ENCODE measurements at places on chromosomes 3 and 15.
A peak's percentile ranks its signal among the peaks of the same experiment; 100 is the strongest.

- DNase-seq: no peak
These were observed 127.0 kb downstream of the KLHL25 start for GRCh38 chr15:85667491-85668424.

GRCh38 chr3:156668073-156668763 is 6.2 kb upstream of the TIPARP start:
- no peak for DNase-seq

GRCh38 chr3:63351159-63352007 is 73.3 kb downstream of the SYNPR start:
- DNase-seq: no peak

DNA sequence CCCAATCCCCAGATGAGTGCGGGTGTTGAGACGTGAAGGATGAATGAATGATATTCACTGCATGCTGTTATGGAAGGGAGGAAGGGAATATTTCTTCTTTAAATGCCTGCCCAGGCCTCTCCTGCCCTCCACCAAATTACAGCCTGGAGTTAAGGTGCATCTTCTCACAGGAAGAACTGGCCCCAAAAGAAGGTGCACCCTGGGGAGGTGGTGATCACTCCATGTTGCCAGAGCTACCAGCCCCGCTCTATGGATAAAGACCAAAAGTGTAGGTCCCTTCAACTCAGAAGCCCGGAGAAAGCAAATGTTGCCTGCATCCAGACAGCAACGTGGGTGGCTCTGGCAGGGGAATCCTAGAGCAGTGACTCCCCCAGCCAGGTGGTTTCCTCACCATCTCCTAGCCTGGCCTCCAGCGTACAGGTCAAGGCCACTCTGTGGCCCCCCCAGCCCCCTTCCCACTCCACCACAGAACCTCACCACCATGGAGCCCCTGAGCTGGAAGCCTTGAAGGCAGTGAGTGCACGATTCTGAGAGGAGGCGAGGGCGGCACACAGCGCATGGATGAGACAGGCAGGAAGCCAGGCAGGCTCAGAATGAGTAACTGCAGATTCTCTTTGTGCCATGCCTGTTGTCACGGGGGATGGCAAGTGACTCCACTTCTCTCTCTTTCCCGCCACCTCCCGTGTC is 3.5 kb upstream of the VIPR1 start:
- DNase-seq: peak; percentile 29

DNA sequence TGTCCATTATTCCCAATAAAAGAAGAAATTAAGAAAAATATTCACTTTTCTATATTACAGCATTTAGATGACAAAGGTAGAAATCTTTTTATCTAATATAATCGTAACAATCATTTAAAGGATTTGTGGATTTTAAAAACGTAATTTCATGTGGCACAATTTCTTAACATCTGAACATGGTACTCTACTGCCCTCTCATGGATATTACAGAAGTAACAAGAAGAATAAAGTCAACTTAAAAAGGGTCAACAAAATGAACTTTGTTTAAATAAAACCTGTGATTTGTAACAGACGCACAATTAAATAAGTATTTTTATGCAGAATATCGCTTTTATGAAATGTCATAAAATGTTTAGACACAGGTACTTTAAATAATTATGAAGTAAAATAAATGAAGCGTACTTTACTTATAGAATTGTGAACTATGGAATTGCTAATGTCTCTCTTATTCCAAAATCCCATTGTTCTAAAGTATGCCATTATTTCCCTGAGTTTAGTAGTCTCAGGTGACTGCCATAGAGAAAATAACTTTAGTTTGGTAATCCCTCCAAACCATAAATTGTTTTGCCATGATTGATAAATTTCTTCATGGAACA is 366.8 kb upstream of the ZNF385D start:
- DNase-seq: no peak

- no peak for DNase-seq
These were observed 496.6 kb downstream of the FHIT start for GRCh38 chr3:60754617-60755016.

GRCh38 chr3:156176048-156176447 is 55.7 kb downstream of the KCNAB1 start:
- DNase-seq: no peak

DNA sequence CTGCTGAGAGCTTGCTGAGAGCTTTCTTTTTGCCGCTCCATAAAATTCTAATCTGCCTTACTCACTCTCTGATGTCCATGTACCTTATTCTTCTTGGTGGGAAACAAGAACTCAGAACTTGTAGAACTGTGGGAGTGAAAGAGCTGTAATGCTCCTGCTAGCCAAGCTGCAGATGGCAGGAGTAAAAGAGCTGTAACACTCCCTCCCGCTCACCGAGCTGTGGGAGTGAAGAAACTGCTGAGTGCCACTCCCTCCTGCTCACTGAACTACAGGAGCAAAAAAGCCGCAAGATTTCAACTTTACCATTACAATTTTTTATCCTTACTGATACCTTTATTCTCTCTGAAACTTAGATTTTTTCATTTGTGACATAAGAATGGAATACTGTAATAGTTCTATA is 199.1 kb downstream of the SI start:
- DNase-seq: no peak

GRCh38 chr3:97684490-97684889 is 80.1 kb upstream of the ARL6 start:
- no peak for DNase-seq

GRCh38 chr3:148642616-148643015 is 55.1 kb upstream of the AGTR1 start:
- DNase-seq: no peak

Data from activated T-cell treated with anti-CD3 and anti-CD28 coated beads, Interleukin-2, amount 50 U/mL, for 24 hours (primary cell).